Esophagus muscularis mucosa (tissue), 4 donors: ENCODE measurements at places on chromosomes 13 and 19. TPM values are rescaled to one million over a fixed set of nuclear protein-coding genes. Genes with fewer than 3 reads are reported as not detected.

GRCh38 chr13:70107498-70108281 is at the start of gene ATXN8OS:
ATXN8OS (plus strand) TSS chr13:70107826.
- H3K36me3 ChIP-seq, result no peaks in the 10 kb centered on the region
- H3K4me3 ChIP-seq, result no peak within 1 kb of the TSS
- no peak within 1 kb of the TSS for H3K27ac ChIP-seq

Gene ADGRE3
- total RNA-seq, result not detected

GRCh38 chr13:100154842-100155416 is 66.0 kb downstream of the PCCA start:
- H3K36me3 ChIP-seq, result peaks cover 24% of the 10 kb centered on the region
- H3K27me3 ChIP-seq, result no peaks in the 10 kb centered on the region
- H3K4me1 ChIP-seq, result no peaks in the 10 kb centered on the region
- DNase-seq, result no peak
- H3K4me3 ChIP-seq, result no peak overlapping the region

GRCh38 chr13:48798180-48798579 is 144.5 kb downstream of the CYSLTR2 start:
- no peaks in the 10 kb centered on the region for H3K36me3 ChIP-seq
- H3K27me3 ChIP-seq, result no peaks in the 10 kb centered on the region
- no peak overlapping the region for H3K27ac ChIP-seq
- H3K4me3 ChIP-seq, result no peak overlapping the region
- no peak for DNase-seq
- H3K4me1 ChIP-seq, result no peaks in the 10 kb centered on the region

DNA sequence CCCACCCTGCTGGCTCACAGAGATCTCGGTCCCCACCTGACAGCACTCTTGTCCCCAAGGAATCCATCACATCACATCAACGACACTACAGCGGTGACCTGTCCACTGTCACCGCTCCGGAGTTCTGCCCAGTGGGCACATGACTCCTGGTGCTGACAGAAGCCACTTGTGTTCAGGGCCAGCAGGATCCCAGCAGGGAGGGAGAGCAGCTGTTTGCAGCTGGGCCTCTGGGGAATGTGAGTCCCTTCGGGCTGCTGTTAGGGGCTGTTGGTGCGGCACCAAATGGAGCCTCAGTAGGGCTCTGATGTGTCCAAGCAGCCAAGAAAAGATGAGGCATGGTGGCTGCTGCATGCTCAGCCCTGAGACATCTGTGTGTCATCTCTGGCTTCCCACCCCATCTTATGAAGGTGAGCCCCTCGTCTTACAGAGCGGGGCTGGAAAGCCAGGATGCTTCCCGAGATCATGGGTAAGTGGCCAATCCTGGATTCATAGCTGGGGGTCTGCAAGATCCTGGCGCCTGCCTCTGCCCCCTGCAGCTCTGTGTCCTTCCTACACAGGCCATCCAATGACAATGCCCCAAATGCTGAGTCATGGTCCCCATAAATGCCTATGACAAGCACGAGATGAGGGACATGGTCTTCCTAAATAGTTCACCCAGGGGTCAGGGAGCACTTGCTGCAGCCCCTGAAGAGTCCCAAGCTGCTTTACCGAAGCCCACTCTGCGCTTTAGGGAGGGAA is 56.0 kb downstream of the F2RL3 start:
- no peaks in the 10 kb centered on the region for H3K36me3 ChIP-seq
- H3K27ac ChIP-seq, result no peak overlapping the region
- no peak for DNase-seq
- H3K27me3 ChIP-seq, result no peaks in the 10 kb centered on the region

- no peak overlapping the region for H3K4me3 ChIP-seq
- peaks cover 95% of the 10 kb centered on the region for H3K36me3 ChIP-seq
- H3K27me3 ChIP-seq, result no peaks in the 10 kb centered on the region
- no peak overlapping the region for H3K27ac ChIP-seq
Measured at GRCh38 chr19:45825917-45826893, 11.1 kb upstream of the RSPH6A start.

Gene ZNF345
- 6.6 TPM for total RNA-seq

DNA sequence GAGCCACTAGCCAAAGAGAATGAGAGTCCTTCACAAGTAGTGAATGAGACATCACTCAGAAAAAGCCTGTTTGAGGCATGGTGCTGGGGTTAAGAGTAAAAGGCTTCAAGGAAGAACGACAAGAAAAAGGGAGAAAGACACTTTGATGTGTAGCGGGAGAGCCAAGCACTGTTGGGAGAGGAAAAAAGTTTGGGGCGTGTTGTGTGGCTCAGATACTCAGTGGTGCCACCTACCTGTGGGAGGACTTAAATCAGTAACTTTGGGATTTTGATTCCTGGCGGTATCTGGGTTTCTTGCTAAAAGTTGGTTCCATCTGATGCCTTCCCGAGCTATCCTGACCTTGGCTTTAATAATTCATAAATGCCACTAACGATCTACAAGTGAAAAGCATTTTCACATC is 12.3 kb downstream of the ELSPBP1 start:
- H3K27ac ChIP-seq, result no peak overlapping the region
- no peaks in the 10 kb centered on the region for H3K4me1 ChIP-seq
- peaks cover 15% of the 10 kb centered on the region for H3K27me3 ChIP-seq
- H3K4me3 ChIP-seq, result no peak overlapping the region
- no peak for DNase-seq

DNA sequence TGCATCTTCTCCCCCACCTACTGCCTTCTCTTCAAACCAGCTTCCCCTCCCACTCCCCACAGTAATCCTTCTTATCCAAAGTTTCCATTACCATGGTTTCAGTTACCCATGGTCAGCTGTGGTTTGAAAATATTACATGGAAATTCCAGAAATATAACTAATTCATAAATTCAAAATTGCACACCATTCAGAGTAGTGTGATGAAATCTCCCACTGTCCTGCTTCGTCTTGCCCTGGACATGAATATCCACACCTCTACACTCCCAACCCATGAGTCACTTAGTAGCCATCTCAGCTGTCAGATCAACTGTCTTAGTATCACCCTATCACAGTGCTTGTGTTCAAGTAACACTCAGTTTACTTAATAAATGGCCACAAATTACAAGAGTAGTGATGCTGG is 3.8 kb upstream of the KCTD12 start:
- no peaks in the 10 kb centered on the region for H3K36me3 ChIP-seq
- DNase-seq, result no peak
- peaks cover 16% of the 10 kb centered on the region for H3K4me1 ChIP-seq
- H3K27me3 ChIP-seq, result no peaks in the 10 kb centered on the region
- no peak overlapping the region for H3K27ac ChIP-seq
